ENCODE measurements at places on chromosomes 16 and 17. TPM values are rescaled to one million over a fixed set of nuclear protein-coding genes. Genes with fewer than 3 reads are reported as not detected.

GRCh38 chr16:67489401-67490083, 6.2 kb upstream of the AGRP start:
- no peak for DNase-seq

The NPIPB6 gene
- 0.83 TPM for total RNA-seq

The TP53TG3F gene
- not detected for total RNA-seq

- no peak for DNase-seq
Observed at GRCh38 chr17:70820276-70820675, 650.9 kb downstream of the KCNJ2 start.

GRCh38 chr16:28496844-28497243, 2.4 kb downstream of the APOBR start:
- DNase-seq = no peak

DNA sequence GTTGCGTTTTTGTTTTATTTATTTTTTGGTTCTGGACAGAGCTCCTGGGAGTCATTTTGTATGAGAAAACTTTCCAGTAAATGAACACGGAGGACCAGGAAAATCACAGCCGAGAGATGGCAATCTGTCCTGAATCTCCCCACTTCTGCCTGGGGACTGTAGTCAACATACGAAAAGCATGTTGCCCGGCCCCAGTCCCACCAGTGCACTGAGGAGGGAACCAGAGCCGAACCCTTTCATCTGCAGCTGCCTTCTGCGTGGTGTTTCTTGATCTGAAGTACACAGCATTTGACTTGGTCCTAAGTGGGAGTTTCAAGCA, 18.9 kb downstream of the SNX11 start:
- no peak for DNase-seq

DNA sequence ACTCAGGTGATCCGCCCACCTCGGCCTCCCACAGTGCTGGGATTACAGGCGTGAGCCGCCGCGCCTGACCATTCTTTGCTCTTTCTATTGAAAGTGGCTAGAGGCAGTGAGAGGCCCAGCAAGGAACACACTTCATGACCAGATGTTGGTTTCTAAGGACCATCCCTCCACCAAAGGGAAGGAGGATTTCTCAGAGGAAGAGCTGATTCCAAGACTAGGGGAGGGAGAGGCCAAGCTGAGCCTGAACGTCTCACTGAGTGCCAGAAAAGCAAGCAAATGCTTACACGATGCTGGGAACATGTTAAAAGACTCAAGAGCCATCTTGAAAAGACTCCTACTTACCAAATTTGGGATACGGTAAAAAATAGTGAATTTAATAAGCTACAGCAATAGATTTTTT, 79.2 kb downstream of the MRM3 start:
- DNase-seq = no peak

GRCh38 chr17:82126556-82127314, 28.7 kb upstream of the FASN start:
- no peak for DNase-seq

Measured in WTC11 (cell line).